ENCODE measurements at places on chromosomes 7 and 10.

- DNase-seq: no peak
Observed at GRCh38 chr7:30980751-30981150, 17.0 kb downstream of the GHRHR start.

GRCh38 chr7:16450366-16450765 lies 15.2 kb downstream of the SOSTDC1 start:
- no peak for DNase-seq

- DNase-seq: no peak
Observed at GRCh38 chr10:84038035-84038434, 101.3 kb upstream of the GHITM start.

DNA sequence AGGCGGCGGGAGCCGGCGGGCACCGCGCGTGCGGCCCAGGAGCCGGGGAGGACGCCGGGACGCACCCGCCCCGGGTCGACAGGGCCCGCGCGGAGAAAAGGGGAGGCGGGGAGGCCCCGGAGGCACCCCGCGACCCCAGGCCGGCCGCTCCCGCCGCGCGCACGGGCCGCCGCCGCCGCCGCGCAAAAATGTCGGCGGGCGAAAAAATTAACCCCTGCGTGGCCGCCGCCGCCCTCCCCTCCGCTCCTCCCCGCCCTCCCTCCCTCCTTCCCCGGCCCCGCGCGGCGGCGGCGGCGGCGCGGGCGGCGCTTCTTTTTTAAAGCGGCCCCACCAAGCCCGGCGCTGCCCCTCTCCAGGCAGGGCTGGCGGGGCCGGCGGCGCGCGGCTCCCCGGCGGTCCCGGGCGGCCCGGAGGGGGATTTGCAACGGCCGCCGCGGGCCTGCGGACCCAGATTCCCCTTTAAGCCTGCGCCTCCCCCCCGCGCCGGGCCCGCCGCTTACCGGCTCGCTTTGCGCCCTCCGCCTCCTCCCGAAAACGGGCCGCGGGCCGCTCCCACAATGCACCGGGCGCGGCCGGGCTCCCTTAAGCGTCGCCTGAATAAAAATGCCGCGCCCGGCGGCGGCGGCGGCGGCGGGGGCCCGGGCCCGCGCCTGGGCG lies 465 bp downstream of the SEPHS1 start:
- DNase-seq: peak; percentile 72

DNA sequence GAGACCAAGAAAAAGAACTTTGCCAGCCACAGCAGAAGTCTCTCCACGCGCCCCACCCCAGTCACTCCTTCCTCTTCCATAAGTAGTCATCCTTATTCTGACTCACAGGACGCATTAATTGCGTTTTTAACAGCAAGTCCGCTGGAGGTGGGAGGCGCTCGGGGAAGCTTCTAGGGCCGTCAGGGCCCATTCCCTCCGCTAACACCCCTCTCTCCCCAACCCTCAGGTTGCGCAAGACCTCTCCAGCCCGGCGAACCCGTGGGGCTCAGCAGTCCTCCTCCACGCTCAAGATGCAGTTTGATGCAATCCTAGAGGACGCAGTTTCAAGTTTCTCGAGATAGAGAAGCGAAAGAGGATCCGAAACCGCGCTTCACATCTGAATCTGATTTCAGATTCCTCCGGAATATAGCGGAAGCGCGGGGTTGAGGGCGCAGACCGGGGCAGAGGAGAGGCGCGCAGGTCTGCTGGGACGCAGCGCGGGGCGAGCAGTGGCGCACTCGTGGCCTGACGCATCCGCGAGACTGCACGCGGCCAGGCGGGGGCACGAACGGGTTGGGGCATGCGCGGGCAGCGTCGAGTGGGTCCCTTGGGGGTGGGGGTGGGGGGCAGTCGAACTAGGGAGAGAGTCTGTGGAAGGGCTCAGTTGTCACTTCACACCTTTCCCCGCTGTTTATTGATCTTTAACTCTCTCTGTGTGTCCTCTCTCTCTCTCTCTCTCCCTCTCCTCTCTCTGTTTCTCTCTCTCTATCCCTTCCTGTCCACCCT lies 37.8 kb upstream of the PSAP start:
- peak; percentile 78 for DNase-seq

DNA sequence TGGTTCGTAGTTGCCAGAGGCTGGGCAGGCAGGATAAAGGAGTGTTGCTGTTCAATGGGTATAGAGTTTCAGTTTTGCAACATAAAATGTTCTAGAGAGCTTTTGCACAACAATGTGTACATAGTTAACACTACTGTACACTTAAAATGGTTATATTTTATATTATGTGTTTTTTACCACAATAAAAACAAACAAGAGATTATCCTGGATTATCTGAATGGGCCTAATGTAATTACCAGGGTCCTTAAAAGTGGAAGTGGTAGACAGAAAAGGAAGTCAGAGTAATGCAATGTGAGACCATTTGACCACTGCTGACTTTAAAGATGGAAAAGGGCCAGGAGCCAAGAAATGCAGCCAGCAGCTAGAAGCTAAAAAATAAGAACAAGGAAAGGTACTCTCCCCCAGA lies 159.7 kb downstream of the SGMS1 start:
- DNase-seq: no peak

DNA sequence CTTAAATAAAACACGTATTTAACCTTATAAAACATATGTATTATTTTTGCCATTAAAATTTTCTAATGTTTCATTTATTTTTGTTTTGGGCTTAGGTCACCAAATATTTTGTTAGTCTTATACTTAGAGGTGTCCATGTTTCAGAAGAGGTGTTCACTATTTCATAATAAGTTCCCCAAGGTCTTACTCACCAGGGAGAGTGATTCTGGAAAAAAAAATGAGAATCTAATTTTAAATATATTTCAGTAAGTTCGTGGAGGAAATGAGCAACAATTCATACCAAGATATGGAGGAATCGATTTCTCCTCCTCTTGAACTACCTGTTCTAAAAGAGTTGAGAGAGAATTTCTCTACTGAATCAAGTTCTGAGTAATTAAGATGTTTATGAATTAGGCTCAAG lies 271.6 kb upstream of the SLC26A5 start:
- no peak for DNase-seq

GRCh38 chr10:63265683-63266235 lies 132.6 kb downstream of the NRBF2 start:
- DNase-seq: no peak

DNA sequence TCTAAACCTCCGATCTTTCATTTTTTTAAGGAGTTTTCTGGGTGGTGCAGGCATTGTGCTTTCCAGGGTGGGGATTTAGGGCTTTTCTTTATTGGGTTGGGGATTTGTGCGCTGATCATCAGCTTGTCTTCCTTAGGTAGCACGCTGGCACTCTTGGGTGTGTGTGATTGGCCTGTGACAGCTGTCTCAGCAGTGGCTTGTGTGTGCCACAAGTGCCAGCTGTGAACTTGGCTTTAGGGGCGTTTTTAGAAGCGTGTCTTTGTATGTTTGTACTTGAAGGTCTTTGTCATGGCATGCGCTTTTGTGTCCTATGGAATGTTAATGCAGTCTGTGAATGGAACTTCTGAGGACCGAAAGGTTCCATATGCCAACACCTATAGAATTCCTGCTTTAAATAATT lies 788 bp downstream of the AKAP9 start:
- DNase-seq: peak; percentile 28

DNA sequence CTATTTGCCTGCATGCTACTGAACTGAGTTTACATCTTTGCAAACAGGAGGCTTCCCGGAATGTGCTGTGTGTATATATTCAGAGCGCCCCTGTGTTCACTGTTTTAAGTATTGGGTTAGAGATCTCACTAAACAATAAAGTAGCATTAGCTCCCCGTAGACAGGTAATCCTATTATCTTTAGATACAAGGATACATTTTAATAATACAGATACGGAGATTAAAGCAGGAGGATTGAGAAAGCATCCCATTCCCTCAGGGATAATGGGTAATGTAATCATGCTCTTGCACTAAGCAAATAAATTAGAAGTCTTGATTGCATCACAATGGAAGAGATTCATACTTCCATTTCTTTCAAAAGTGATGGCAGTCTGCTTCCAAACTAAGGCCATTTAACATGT lies 809.0 kb downstream of the NRG3 start:
- DNase-seq: no peak

DNA sequence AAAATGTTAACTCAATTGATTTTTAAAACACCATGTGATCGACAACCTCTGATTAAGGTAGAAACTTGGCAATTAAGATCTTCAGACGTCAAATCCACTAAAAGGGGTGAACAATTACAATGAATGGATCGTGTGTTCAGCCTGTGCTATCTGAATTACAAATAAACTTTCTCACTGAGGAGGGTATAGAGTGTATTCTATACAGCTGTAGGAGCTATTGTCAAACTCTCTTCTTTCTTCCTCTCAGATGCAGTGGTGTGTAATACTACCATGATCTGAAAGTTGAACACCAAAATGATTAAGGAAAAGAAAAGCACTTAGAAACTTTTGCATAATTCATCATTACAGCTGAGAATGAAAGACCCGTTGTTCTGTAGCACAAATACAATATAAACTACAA lies 32.2 kb upstream of the MACC1 start:
- DNase-seq: no peak

DNA sequence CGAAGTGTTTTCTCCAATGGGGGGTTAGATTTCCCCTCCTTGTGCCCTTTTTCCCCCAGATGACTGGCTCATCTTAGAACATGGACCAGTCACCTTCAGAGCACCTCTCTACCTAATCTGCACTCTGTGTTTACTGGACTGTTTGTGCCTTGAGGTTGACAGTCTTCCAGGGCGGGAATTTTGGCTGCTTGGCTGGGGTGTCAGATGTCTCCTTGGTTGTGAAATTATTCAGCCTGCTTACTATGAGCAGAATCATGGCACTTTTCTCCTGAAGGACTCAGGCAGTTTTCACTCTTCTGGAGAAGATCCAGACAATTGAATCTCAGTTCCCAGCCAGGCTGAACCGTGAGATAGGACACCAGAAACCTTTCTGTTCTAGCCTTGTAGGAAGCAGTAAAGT lies 60.3 kb upstream of the NFKB2 start:
- DNase-seq: no peak

- no peak for DNase-seq
Observed at GRCh38 chr10:79424221-79425073, 21.0 kb downstream of the ZCCHC24 start.

GRCh38 chr7:36658335-36659171 lies 65.7 kb downstream of the AOAH start:
- peak; percentile 96 for DNase-seq

DNA sequence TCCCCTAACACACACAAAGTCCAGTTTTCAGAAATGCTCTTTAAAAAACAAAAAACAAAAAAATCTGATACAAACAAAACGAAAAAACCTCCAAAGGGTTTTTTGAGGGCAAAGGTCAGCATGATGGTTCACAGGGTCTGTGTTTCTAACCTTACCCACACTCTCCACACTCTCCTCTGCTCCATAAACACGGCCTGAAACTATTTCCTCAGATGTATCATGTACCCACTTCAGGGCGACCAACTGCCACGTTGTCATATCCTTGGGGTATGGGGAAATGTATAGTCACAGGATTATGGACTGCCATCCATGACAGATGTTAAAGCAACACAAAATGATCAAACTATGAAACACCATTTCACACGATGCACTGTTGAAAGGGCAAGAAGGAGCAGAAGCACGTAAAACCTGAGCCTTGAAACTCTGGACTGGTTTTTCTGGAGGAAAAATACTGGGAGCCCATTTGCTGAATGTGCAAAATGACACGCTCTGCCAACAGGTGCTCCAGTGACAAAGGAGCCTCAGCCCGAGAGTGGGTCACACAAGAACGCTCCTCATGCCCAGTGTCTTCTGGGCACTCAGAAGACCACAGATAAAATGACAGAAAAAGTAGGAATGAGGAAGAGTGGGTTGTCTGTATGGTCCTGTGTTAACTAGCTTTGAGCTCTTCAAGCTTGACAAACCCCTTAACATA lies 15.8 kb downstream of the NAPEPLD start:
- no peak for DNase-seq

- no peak for DNase-seq
Observed at GRCh38 chr7:132333301-132333700, 243.0 kb downstream of the PLXNA4 start.

DNA sequence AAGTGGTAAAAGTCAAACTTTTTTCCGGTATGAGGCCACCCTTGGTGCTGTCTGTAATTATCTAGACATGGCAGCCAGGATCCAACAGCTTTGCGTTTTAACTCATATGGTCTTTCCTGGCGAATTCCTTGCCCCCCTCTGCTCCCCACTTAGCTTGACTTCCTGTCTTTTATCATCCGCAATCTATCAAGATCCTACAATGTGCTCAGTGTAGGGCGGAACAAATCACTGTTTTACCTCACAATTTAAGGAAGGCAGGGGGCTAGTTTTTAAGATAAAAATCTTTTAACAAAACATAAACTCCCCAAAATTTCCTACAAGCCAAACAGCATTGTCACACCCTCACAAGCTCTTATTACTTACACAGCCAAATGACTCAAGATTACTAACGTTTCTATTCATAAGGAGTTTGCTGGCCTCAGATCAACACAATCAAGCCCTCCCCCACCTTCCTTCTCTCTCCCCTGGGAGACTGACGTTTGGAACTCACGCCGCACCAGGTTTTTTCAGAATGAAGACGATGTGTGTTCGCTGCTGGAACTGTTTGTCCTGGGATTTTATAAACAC lies 1.3 kb upstream of the CDK14 start:
- peak; percentile 79 for DNase-seq

DNA sequence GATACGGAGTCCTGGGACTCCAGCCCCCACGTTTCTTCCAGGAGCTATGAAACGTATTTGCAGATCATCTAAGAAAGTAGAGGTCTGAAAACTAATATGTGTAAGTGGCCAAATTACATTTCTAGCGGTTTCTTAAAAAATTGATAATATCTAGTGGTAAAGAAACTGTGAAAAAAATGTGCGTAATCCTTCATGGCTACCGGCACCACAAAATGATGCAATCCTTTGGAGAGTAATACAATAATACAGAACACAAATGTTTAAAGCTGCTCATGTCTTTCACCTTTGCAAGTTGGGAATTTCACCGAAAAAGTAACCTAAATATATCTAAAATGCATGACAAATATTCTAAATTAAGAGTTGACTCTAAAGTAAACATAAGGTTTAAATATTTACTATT lies 742.1 kb downstream of the GRID1 start:
- DNase-seq: no peak

DNA sequence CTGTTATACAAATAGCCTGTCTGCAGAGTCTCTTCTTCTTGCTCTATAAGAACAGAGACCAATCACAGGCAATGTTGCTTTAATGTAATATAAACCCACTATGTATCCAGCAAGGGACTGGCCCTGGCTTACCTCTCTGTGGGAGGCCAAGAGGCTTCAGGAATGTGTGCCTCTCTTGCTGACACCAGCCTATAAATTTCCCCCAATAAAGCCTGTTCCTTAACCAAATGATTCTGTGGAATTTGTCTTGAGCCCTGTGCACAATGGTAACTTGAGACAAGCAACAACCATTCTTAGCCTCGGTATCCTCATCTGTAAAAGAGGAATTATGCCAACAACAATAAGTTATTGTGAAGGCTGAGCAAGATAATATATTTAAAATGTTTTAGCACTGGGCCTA lies 563.7 kb downstream of the GRM8 start:
- peak; percentile 2 for DNase-seq

- DNase-seq: no peak
Observed at GRCh38 chr7:136033413-136034031, 56.4 kb upstream of the MTPN start.

GRCh38 chr7:79453558-79454360 lies at the start of gene MAGI2:
MAGI2 (minus strand) TSS chr7:79453667; CDS start chr7:79453320, 347 bp downstream.
- DNase-seq: peak; percentile 84
